Gastrocnemius medialis (tissue), 4 donors: ENCODE measurements at places on chromosomes 2 and 18. TPM values are rescaled to one million over a fixed set of nuclear protein-coding genes. Genes with fewer than 3 reads are reported as not detected.

Gene FAM136A
- 14.6 TPM for total RNA-seq

Gene NFU1
- total RNA-seq, result 73.1 TPM

Gene SCN9A
- total RNA-seq, result 0.40 TPM

- no peak overlapping the region for H3K4me3 ChIP-seq
- H3K27me3 ChIP-seq, result no peaks in the 10 kb centered on the region
- no peak overlapping the region for H3K27ac ChIP-seq
- no peaks in the 10 kb centered on the region for H3K4me1 ChIP-seq
Measured at GRCh38 chr2:68737711-68738110, 3.1 kb downstream of the ARHGAP25 start.

DNA sequence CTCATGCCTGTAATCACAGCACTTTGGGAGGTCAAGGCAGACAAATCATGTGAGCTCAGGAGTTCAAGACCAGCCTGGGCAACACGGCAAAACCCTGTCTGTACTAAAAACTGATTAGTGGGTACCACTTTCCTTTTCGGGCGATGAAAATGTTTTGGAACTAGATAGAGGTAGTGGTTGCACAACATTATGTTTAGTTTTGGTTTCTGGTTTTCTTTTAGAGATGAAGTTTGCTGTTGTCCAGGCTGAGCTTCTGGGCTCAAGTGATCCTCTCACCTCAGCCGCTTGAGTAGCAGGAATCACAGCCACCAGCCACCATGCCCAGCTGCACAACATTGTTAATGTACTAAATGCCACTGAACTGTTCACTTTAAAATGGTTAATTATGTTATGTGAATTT lies 27.6 kb downstream of the AAK1 start:
- no peak overlapping the region for H3K27ac ChIP-seq
- DNase-seq, result no peak
- no peaks in the 10 kb centered on the region for H3K27me3 ChIP-seq
- peaks cover 52% of the 10 kb centered on the region for H3K4me1 ChIP-seq
- no peaks in the 10 kb centered on the region for H3K36me3 ChIP-seq
- no peak overlapping the region for H3K4me3 ChIP-seq

GRCh38 chr2:16055848-16056580 lies 115.7 kb downstream of the MYCN start:
- H3K27me3 ChIP-seq, result no peaks in the 10 kb centered on the region
- H3K36me3 ChIP-seq, result no peaks in the 10 kb centered on the region
- H3K4me1 ChIP-seq, result no peaks in the 10 kb centered on the region
- DNase-seq, result no peak

DNA sequence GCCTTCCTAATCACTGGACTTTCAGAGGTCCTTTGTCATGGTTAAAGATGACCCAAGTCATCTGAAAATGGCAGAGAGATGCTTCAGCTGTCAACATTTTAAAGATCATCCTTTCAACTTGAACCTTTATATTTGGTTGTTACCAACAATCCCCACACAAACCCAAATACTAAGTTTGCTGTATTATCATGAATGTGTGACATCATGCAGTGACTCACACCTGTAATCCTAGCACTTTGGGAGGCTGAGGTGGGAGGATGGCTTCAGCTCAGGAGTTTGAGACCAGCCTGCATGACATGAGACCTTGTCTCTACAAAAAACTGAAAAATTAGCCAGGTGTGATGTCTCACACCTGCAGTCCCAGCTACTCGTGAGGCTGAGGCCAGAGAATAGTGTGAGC lies 55.2 kb upstream of the NRP2 start:
- no peaks in the 10 kb centered on the region for H3K27me3 ChIP-seq
- no peak overlapping the region for H3K27ac ChIP-seq
- no peak for DNase-seq
- no peaks in the 10 kb centered on the region for H3K4me1 ChIP-seq

GRCh38 chr2:228600265-228600664 lies 418.8 kb upstream of the SPHKAP start:
- H3K27me3 ChIP-seq, result no peaks in the 10 kb centered on the region
- H3K4me1 ChIP-seq, result no peaks in the 10 kb centered on the region
- no peaks in the 10 kb centered on the region for H3K36me3 ChIP-seq
- H3K27ac ChIP-seq, result no peak overlapping the region
- DNase-seq, result no peak
- H3K4me3 ChIP-seq, result no peak overlapping the region

GRCh38 chr18:30113454-30113853 lies 929.1 kb downstream of the DSC3 start:
- no peak for DNase-seq
- H3K27me3 ChIP-seq, result no peaks in the 10 kb centered on the region
- H3K4me3 ChIP-seq, result no peak overlapping the region
- no peaks in the 10 kb centered on the region for H3K36me3 ChIP-seq
- no peaks in the 10 kb centered on the region for H3K4me1 ChIP-seq

DNA sequence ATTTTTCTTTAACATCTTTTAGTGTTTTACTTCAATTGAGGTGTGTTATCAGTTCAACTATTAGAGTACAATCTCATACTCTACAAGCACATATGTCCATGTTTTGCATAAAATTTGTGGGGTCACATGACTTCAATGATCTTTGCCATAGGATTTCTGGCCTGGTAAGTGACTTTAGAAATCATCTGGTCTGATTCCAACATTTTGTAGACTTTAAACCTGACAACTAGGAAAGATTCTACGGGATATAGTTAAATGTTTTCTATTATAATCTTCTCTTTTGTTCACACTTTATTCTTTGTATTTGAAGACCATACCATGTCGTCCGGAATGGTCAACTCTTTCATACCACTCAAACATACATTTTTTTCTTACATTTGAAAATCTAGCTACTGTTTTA lies 62.0 kb upstream of the NEUROD1 start:
- no peak overlapping the region for H3K27ac ChIP-seq
- no peaks in the 10 kb centered on the region for H3K36me3 ChIP-seq
- H3K4me3 ChIP-seq, result no peak overlapping the region
- no peak for DNase-seq
- H3K27me3 ChIP-seq, result no peaks in the 10 kb centered on the region

GRCh38 chr2:159177357-159177756 lies 109.1 kb downstream of the WDSUB1 start:
- H3K4me1 ChIP-seq, result no peaks in the 10 kb centered on the region
- H3K4me3 ChIP-seq, result no peak overlapping the region
- no peak for DNase-seq
- H3K27ac ChIP-seq, result no peak overlapping the region

- no peak overlapping the region for H3K4me3 ChIP-seq
- H3K27ac ChIP-seq, result no peak overlapping the region
- no peaks in the 10 kb centered on the region for H3K27me3 ChIP-seq
- no peaks in the 10 kb centered on the region for H3K36me3 ChIP-seq
Measured at GRCh38 chr2:109410039-109410815, 203.5 kb downstream of the SEPTIN10 start.

GRCh38 chr2:42224422-42225067 lies 55.4 kb downstream of the EML4 start:
- H3K4me3 ChIP-seq, result no peak overlapping the region
- no peak overlapping the region for H3K27ac ChIP-seq
- no peak for DNase-seq
- H3K4me1 ChIP-seq, result peaks cover 4% of the 10 kb centered on the region

DNA sequence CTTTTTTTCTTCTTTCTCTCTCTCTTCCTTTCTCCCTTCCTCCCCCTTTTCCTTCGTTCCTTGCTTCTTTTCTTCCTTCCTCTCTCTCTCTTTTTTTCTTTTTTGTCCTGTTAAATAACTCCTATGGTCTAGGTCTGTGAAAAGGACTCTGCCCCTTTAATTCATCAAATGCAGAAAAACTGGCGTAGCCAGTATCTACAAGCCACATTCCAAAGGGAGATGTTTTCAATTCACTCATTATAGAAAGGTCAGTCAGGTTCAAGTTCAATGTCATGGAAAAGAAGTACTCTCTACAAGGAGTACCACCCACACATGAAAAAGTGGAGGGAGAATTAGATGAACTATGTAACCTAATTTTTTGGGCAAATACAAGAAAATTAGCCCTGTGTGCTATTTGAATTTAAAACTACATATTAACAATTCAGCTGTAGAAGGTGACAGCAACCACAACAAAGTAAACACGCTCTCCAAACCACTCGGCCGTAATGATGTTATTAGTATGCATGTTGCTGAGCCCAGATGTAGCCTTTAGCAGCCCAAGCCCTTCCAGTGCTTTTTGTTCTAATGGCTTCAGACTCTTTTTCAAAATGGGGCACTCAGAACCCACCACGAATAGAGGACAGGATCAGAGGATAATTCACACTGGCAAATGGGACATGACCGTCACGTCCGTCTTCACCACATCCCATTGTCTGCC lies 735.4 kb upstream of the FANCL start:
- no peaks in the 10 kb centered on the region for H3K4me1 ChIP-seq
- DNase-seq, result no peak
- no peaks in the 10 kb centered on the region for H3K27me3 ChIP-seq
- H3K36me3 ChIP-seq, result no peaks in the 10 kb centered on the region
- H3K27ac ChIP-seq, result no peak overlapping the region

GRCh38 chr2:181305301-181306123 lies 151.7 kb upstream of the ITGA4 start:
- H3K4me1 ChIP-seq, result no peaks in the 10 kb centered on the region
- no peak overlapping the region for H3K4me3 ChIP-seq
- H3K27me3 ChIP-seq, result no peaks in the 10 kb centered on the region
- H3K27ac ChIP-seq, result no peak overlapping the region
- H3K36me3 ChIP-seq, result no peaks in the 10 kb centered on the region

DNA sequence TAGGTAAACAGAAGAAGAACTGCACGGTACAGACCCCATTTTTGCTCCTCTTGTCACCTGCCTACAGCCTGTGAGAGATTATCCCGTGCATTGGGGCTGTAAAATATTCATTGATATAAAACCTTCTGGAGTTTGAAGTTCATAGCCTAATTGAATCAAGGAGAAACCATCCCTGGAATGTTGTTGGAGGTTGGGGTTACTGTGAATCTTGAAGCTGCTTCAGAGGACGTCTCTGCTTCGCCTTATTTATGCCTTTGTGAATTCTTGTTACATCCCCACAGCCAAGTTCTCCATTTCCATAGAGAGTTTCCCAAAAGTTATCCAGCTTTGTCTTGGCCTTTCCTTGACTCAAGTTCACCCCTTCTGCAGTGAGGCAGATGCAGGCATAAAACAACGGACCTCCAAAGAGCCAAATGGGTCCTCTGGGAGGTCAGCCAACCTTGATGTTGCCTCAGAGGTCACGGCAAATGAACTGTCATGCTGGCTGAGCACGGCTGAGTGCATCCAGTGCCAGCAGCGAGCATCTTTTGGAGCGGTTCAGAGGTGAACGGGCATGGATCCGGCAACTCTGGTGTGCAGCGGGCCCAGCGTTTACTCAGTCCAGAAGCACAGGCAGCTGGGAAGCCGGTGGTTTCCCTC lies 317.6 kb downstream of the PRKCE start:
- DNase-seq, result no peak
- no peaks in the 10 kb centered on the region for H3K27me3 ChIP-seq
- H3K4me1 ChIP-seq, result peaks cover 9% of the 10 kb centered on the region
- H3K4me3 ChIP-seq, result no peak overlapping the region
- no peaks in the 10 kb centered on the region for H3K36me3 ChIP-seq

GRCh38 chr18:44500808-44501610 lies 179.7 kb upstream of the SETBP1 start:
- no peaks in the 10 kb centered on the region for H3K27me3 ChIP-seq
- H3K4me3 ChIP-seq, result no peak overlapping the region
- DNase-seq, result no peak
- H3K36me3 ChIP-seq, result no peaks in the 10 kb centered on the region
- H3K27ac ChIP-seq, result no peak overlapping the region

- no peaks in the 10 kb centered on the region for H3K27me3 ChIP-seq
- H3K36me3 ChIP-seq, result no peaks in the 10 kb centered on the region
- peaks cover 15% of the 10 kb centered on the region for H3K4me1 ChIP-seq
- H3K27ac ChIP-seq, result peak overlapping the region; percentile 64
- no peak overlapping the region for H3K4me3 ChIP-seq
Measured at GRCh38 chr2:64259312-64259711, 115.1 kb upstream of the PELI1 start.

GRCh38 chr2:99480390-99480789 lies 9.4 kb downstream of the REV1 start:
- H3K36me3 ChIP-seq, result no peaks in the 10 kb centered on the region
- H3K27me3 ChIP-seq, result no peaks in the 10 kb centered on the region
- H3K4me3 ChIP-seq, result no peak overlapping the region
- no peak overlapping the region for H3K27ac ChIP-seq
- DNase-seq, result no peak
- peaks cover 67% of the 10 kb centered on the region for H3K4me1 ChIP-seq

- H3K36me3 ChIP-seq, result no peaks in the 10 kb centered on the region
- H3K4me1 ChIP-seq, result peaks cover 16% of the 10 kb centered on the region
- no peak overlapping the region for H3K27ac ChIP-seq
- H3K4me3 ChIP-seq, result no peak overlapping the region
- H3K27me3 ChIP-seq, result no peaks in the 10 kb centered on the region
Measured at GRCh38 chr2:119814216-119814615, 54.5 kb downstream of the PTPN4 start.

DNA sequence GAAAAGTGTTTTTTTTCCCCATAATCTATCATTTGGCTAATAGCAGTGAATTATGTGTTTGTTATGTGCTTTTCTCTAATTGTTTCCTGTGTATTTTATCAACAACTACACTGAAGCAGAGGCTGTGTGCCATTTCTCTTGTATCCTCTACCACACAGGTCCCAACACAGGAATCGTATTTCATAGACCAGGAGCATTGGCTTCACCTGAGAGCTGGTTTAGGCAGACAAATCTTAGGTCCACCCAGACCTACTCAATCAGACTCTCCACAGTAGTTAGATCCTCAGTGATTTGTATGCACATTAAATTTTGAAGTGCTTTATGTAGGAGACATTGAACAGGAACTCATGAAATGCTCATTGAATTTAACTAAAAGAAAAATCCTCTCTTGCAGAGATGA lies 109.2 kb downstream of the FSHR start:
- H3K27me3 ChIP-seq, result no peaks in the 10 kb centered on the region
- no peaks in the 10 kb centered on the region for H3K4me1 ChIP-seq
- no peak overlapping the region for H3K4me3 ChIP-seq

DNA sequence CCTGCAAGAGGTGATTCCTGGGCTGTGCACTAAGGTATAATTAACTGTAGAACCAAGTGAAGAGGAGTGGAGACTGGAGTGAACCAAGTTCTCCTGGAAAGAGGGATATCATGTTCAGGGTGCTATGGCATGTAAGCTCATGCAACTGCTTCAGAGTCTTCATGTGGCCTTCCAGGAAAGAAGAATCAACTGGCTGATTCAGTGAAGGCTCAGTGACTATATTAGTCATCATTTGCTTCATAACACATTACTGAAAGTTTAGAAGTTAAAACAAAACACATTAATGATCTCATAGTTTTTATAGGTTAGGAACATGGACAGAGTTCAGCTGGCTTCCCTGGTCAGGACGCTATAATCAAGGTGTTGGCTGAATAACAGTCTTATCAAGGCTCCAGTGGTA lies 1200.8 kb upstream of the GYPC start:
- H3K27me3 ChIP-seq, result no peaks in the 10 kb centered on the region
- H3K27ac ChIP-seq, result no peak overlapping the region
- no peak for DNase-seq
- no peaks in the 10 kb centered on the region for H3K36me3 ChIP-seq
- no peaks in the 10 kb centered on the region for H3K4me1 ChIP-seq
- no peak overlapping the region for H3K4me3 ChIP-seq

DNA sequence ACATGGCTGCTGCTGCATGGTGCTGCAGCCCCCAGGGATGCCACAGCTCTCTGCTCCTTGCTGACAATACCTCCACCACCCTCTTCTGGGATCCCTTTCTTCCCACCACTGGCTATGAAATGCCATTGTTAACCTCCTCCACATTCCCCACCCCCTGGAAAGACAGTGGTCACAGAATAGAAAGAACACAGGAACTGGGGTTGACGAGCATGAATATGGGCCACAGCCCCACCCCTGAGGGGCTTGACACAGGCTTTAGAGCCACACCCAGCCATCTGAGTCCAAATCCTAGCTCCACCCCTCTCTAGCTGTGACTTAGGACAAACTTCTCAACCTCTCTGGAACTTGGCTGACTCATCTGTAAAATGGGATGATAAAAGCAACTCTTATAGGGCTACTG lies 47.3 kb downstream of the TMEM163 start:
- H3K36me3 ChIP-seq, result no peaks in the 10 kb centered on the region
- no peak for DNase-seq
- H3K4me3 ChIP-seq, result no peak overlapping the region
- H3K27ac ChIP-seq, result no peak overlapping the region
- H3K27me3 ChIP-seq, result no peaks in the 10 kb centered on the region
